MV-4-11 (cell line): ENCODE measurements at places on chromosomes 7 and 10.

DNA sequence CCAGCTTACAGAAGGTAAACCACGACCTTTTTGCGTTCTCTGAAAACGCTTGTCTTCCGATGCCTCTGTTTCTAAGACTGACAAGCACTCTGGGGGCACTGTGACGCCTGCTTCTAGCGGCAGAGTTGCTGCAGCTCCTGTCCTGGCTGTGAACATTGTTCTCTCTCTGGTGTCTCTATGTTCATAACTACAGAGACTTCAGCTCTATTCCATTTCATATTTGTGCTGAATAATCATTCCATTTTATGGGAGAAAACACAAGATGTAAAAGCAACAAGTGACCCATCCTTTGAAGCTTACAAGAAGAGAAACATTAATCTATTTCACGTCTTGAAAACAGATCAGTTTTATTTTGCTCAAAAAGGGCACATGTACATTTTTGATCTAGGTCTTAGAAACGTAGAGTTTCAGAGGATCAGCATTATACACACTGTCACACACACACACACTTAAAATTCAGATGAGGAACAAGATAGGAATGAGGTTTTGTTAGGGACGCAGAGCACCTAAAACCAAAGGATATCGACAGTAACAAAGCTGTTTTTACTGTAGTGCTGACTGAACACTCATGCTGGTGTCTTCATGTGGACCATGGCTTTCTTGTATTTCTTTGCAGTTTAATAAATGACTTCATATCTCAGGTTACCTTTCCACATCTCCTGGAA is 3.0 kb downstream of the IKZF1 start:
- DNase-seq = peak; percentile 54

DNA sequence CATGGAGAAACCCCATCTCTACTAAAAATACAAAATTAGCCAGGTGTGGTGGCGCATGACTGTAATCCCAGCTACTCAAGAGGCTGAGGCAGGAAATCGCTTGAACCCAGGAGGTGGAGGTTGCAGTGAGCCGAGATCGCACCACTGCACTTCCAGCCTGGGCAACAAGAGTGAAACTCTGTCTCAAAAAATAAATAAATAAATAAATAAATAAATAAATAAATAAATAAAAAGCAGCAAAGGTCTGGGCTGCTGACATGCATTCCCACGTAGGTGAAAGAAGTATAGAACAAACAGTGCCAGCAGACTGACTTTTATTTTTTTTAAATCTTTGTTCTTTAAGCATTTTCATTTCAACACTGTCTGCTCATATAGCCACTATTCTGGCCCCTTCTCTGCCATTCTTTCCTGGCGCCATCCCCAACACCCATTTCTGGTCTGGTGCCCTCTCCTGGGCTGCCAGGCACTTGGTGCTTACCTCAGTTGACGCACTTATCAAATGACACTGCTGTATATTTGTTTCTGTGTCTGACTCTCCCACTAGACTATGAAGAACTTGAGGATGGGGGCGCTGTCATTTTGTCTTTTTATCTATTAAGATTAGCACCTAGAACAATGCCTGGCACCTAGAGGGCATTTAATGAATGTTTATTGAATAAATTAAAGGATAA is 15.6 kb downstream of the FAM107B start:
- DNase-seq = no peak

- DNase-seq = no peak
Measured at GRCh38 chr10:132500781-132501415, 36.7 kb upstream of the INPP5A start.

DNA sequence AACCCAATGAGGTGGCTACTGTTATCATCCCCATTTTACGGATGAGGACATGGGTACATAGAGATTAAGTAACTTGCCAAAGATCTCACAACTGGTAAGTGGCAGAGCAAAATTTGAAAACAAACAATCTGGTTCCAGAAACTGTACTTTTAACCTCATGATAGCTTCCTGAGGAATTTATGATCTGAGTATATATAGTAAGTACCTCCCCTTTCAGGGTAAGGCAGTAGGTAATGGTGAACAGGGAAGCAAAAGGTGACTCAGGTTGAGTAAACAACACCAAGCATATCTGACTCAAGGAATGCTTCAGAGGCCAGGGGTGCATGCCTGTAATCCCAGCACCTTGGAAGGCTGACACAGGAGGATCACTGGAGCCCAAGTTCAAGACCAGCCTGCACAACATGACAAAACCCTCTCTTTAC is 21.1 kb downstream of the KLLN start:
- DNase-seq = no peak

DNA sequence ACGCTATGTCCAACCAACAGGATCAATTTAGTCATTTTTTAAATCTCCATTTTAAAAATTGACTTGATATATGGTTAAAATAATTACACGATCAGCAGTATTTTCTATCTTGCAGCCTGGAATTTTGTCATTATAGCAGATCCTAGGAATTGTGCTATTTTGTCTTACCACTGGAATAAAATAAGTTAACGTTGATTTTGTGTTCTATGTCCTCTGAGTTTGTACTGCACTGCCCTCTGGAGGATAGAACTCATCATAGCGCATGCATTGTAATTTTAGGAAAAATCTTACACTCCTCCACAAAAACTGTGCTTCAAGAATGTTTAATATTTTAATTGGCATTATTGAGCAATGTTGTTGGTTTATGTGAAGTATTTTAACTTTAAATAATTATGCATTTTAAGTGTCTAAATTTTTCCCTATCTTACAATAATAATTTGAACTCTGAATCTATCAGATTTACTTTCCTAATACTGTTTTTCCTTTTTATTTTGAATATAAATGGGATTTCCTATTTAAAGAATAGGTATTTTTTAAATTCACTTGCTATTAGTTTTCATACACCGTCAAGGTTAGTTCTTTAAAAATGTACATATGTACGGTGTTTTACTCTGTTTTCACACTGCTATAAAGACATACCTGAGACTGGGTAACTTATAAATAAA is 220.1 kb downstream of the PPP1R3A start:
- no peak for DNase-seq

GRCh38 chr10:132048294-132048667 is 17.5 kb upstream of the JAKMIP3 start:
- no peak for DNase-seq
